ENCODE measurements at places on chromosomes 3 and 15.

GRCh38 chr3:32438596-32439344 lies 47.1 kb downstream of the CMTM7 start:
- no peak for DNase-seq

GRCh38 chr15:99070208-99070607 lies 34.7 kb upstream of the SYNM start:
- DNase-seq, result no peak

- no peak for DNase-seq
Observed at GRCh38 chr3:123156276-123156995, 45.3 kb upstream of the SEC22A start.

DNA sequence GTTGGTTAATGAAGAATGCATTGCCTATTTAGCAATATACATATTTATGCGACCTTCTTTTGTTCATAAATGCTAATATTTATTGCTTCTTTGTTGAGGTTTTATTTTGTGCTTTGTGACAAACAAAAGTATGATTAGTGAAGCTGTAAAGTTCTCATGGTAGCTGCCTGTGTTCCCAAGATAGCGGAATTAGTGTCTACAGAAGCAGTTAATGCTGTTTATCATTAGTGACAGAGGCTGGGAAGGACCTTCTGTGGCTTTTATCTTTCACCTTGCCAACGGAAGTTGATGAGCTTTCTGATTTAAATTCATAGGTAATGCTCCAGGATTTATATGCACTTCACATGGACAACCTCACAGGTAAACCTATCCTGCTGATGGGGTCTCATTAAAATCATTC lies 418.3 kb downstream of the CADM2 start:
- DNase-seq, result no peak

DNA sequence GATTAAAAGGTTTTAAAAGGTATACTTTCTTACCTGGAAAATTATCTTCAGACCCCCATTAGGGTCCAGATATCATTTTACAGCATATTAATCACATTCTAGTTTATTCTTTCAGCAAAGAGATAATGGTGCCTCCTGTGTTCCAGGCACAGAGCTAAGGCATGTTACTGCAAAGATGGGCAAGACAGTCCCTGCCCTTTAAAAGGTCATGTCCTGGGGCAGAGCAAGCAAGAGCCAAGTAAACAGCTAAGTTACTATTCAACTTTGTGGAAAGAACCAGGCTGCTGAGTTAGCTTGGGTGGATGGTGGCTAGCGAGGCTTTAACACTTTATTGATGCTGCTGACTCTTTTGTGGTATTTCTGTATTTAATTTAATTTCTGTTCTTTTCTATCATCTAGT lies 75.0 kb downstream of the LRRC28 start:
- DNase-seq, result no peak

- no peak for DNase-seq
Observed at GRCh38 chr3:197475514-197475913, 80.3 kb downstream of the BDH1 start.

DNA sequence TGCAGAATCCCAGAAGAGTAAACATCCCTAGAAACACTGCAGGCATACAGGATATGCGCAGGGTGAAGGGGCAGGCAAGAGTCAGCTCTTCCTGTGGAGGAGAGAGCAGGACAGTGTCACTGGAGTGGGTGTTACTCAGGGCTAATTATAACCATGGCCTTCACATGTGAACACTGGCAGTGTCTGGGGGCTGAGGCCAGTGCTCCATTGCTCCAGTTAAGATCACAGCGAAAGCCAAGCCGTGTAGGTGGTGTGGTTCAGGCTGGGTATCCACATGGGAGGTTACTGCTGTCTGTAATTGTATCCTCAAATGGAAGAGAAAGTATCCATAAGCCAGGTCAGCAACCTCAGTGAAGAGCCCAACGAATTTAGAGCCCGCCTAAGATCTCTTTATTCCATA lies 84.6 kb downstream of the MESD start:
- no peak for DNase-seq

- no peak for DNase-seq
Observed at GRCh38 chr3:177676148-177676547, 478.9 kb upstream of the TBL1XR1 start.

- no peak for DNase-seq
Observed at GRCh38 chr15:57789225-57789624, 82.7 kb downstream of the POLR2M start.

DNA sequence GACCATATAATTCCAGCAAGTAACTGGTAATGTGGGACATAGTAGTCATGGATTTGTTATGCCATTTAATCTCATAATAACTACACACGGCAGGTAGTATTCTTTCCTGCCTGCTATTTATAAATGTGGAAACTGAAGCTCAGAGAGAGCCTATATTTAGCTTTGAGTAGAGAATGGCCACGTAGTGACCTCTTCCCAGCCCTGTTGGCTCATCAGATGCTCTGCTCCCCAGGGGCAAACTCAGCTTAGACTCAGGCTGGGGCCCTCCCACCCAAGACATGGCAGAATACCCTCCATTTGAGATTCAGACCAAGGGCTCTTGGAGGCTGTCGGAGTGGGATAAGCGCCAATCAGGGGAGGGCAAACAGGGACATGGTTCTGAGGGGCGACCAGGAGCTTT lies 17.3 kb upstream of the HDAC11 start:
- no peak for DNase-seq

DNA sequence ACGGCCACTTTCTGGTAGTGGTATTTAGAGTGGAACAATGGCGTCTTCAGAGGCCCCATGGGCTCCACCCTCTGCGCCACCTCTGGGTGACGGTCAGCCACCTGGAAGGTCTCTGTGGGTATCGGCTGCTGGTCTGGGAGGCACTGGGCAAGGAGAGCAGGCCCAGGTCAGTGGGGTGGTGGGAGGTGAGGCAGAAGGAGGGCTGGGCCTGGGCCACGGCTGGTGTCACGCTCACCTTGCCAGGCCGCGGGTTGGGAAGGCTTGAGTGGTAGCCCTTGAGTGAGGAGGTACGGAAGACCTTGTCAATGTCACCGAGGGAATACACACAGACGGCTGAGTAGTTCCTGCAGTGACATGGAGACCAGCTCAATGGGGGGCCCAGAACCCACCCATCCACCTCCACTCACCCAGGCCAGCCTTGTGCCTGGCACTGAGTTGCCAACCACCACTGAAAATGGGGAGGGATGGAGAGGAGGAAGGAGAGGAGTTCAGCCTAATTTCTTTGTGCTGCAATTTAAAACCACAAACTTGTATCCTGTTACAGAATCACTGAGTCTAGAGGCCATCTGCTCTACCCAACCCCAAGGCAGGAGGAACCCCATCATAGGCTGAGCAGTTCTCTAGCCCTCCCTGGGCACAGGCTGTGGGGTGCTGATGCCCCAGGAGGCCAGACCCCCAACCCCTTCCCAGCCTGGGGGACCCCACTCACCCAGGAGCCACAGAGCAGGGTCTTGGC lies 19.0 kb downstream of the SEMA7A start:
- no peak for DNase-seq

DNA sequence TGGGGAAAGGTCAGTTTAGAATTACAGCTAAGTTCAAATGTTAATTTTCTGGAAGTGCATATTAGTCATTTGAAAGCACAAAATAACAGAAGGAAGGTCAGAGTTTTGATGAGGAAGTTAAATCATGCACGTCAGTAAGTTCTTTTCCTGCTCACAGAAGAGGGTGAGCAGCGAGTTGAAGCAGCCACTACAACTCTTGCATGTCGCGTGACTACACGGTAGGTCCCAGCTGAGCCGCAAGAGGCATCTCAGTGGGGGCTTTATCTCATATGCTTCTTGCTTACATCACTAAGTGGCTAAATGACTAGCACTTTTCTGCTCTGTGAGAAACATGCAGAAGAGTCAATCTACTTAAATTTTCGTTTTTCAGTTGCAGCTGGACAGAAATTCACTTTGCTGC lies 21.3 kb upstream of the SEC62 start:
- DNase-seq, result peak; percentile 15

DNA sequence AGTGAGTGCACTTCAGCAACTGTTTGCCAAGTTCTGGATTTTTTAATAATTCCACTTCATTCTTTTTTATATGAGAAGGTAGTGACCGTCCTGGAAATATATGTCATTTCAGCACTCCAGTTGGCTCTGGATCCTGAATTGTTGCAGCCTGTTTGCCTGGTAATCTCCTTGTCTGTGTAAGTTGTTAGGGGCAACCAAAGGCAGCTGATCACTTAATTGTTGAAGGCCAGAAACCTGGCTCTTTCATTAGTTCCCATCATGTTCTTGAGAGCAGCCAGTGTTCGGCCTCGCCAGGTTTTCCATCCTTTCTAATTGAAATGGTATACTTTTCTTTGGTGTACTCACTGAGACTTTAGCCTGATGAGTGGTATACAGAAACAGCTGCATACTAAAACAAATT lies 168.6 kb downstream of the SOX2 start:
- DNase-seq, result no peak

DNA sequence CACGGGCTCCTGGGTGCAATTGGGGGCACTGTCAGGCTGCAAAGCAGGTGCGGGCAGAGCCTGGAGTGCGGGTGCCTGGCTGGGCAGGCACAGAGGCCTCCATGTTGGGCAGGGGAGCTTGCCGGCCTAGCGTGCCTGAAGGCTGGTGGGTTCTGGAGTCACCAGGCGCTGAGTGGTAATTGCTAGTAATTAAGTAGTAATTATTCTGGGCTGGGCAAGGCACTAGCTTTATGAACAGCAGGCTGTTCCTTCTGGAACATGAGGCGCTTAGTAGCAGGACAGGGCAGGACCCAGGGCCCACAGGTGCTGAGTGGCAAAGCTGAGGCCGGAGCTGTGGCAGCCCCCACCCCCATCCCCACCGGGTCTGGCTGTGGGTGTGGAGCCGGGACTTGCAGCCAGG lies 25.3 kb downstream of the PLXNA1 start:
- no peak for DNase-seq

DNA sequence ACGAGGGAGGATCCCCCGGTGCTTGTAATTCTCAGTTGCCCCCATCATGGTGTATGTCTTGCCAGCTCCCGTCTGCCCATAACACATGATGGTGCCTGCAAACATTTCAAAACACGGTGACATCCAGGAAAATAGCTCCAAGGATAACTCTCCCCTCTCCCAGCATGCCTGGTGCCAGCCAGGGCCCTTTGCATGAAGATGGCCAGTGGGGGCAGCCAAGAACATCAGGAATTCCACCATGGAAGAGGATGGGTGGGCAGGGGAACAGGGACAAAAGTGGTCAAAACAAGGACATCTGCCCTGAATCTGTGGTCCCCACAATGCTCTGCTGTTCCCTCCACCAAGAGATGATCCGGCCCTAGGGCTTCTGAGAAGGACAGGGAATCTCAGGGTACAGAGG lies 9.0 kb downstream of the KIF9 start:
- DNase-seq, result no peak

DNA sequence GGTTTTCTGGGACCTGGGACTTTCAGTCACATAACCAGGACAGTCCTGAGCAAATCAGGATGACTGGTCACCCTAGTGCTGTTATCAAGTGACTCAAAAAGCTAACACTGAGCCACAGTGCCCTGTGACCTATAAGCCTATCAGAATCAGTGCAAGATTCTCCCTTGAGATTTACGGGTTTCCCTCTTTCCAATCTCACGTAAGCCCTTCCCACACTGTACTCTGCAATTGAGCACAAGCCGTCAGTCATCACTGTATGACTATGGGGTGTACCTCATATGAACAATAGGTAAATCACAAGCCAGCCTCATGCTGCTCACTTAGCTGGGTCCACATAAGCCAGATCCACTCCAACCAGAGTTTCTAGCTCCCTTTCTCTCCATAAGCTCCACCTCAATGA lies 21.0 kb upstream of the CLDN18 start:
- no peak for DNase-seq

DNA sequence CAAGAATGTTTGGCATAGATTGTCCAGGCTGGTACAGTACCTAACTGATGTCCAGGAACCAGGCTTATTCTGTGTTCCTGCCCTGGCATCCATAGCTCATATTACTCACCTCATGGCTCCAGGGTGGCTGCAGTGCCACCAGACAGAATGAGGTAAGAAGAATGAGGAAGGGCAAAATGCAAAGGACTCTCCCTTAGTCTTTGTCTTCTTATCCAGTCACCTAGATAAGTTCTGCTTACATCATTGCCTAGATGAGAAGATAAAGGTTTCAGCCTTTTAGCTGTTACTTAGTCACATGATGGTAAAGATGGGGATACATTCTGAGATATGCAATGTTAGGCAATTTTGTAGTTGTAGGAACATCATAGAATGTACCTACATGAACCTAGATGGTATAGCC lies 45.8 kb downstream of the CHP1 start:
- no peak for DNase-seq

DNA sequence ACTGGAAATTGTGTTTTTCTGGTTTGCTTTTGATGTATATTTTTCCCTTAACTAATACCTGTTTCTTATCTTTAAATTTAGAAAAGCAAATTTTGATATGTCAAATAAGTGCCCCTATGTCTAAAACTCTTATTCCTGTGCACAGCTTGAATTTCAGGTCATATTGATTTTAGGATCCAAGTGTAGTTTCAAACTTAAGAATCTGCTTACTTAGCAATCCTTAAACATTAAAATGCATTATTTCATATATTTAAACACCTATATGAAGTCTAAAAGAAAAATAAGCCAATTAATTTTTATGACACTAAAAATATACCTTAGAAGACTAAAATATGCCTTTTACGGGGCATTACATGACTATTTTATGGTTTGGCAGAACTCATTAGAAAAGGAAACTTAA lies 59.2 kb downstream of the NECTIN3 start:
- no peak for DNase-seq

GRCh38 chr3:159902546-159903314 lies 85.9 kb upstream of the IL12A start:
- no peak for DNase-seq

- DNase-seq, result no peak
Observed at GRCh38 chr3:86388820-86389219, 602.1 kb downstream of the VGLL3 start.
